ENCODE measurements at places on chromosomes 16 and 17.

DNA sequence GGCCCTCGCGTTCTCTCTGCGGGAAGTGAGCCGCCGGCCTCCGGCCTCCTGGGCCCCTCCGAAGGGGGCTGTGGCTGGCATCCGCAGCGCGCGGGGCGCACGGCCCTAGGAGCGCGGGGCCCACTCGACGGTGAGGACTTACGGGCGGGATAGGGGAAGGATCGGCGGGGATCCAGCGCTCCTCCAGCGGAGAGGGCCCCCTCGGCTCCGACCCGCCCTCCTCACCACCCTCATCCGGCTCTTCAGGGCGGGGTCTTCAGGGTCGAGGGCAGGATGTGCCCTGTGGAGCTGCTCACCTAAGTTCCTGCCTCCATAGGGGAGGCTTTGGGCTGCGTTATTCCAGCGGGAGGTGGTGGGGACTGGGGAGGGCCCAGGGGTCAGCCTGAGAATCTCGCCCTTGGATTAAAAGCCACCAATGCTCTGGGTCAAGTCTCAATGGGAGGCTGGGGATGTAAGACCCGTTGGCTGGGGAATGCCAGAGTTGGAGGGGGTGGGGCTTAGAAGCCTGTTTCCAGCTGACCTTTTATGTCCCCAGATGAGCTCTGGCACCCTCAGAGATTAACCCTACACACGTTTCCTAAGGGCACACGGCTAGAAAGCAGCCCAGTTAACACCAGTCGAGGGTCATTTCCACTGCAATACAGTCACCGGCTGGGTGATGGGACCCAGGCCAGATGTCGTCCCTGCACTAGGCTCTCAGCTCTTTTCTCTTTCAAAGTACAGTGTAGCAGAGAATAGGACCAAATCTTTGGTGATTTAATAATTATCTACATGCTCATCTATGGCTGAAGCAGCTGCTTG is 13.4 kb downstream of the TBX2 start:
- DNase-seq: no peak

DNA sequence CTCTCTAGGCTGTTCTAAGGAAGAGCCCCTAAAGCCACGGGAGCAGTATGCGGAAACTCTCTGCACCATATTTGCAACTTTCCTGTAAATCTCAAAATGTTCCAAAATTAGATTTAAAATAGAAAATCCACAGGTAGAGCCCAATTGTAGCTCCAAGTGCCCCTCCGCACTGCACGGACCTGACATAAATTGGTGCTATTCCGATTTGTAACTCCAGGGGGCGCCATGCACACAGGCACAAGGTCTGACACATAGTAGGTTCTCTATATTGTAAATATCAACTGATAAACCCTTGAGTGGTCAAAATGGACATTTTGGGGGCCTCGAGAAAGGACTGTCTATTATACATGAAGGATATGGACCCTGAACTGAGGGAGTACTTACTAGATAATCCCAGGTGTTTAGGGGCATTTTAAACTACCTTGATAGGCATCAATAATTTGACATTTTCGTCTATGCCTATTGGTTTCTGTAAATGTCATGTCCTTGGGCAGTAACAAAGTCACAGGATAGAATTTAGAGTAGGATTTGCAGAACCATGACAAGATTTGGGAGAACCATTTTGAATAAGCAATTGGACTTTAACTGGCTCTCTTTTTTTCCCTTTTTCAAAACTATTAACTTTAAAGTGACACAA is 36.6 kb upstream of the TMEM132E start:
- DNase-seq: peak; percentile 18

DNA sequence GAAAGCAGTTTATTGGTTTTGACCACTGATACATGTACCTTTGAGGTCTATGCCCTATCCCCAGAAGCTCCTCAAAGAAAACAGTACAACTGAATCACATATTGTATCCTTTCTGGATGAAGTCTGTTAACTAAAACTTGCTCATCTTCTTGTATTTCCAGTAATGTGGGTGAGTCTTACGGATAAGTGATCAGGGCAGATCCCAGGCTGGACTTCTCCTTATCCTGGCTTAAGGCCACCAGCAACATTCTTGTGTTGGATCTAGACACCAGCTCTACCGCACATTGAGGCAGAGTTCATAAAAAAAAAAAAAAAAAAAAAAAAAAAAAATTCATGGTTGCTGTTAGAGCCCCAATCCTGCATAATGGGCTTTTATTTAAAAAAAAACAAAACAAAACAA is 536.7 kb upstream of the HSBP1 start:
- no peak for DNase-seq

GRCh38 chr17:57033296-57033695 is 51.8 kb upstream of the AKAP1 start:
- peak; percentile 63 for DNase-seq

- no peak for DNase-seq
These were observed 104.1 kb upstream of the CORO6 start for GRCh38 chr17:29726715-29727252.

- no peak for DNase-seq
These were observed 183.9 kb downstream of the PARN start for GRCh38 chr16:14445937-14446715.

- DNase-seq: no peak
These were observed 4.0 kb downstream of the CCDC92B start for GRCh38 chr17:2745317-2746037.

- DNase-seq: no peak
These were observed 2106.2 kb downstream of the TP53TG3F start for GRCh38 chr16:35565626-35566025.

GRCh38 chr17:65820811-65821210 is 259.4 kb upstream of the AXIN2 start:
- no peak for DNase-seq

All from NCI-H1092 treated with DMSO at 0.1 percent for 48 hours (cell line).